Fibroblast of skin of scalp (primary cell): ENCODE measurements at places on chromosomes 1 and 21.

DNA sequence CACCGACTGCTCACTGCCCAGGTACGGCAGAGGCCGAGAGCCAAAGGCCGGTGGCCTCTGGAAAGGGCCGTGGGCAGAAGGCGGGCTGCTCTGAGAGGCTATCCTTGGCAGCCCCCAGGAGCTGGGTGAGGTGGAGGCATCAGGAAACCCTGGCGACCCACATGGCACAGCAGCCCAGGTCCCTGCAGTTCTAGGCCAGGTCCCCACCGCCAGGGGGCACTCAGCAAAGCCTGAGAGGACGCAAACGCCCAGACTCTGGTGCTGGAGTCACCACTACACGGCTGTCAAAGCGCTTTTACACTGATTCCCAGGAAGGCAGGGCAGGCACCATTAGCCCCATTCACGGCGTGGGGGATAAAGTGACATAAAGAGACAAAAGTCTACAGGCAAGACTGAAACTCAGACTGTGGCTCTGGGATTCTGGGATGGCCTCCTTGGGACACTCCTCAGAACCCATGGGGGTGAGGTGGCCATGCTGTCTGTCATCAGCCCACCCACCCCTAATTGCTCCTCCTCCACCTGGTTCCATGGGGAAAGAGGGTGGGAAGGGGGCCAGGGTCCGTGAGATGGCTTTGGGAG lies 4.9 kb downstream of the PLEKHG5 start:
- DNase-seq: peak; percentile 84

- DNase-seq: no peak
Measured at GRCh38 chr1:226722901-226723656, 16.0 kb downstream of the ITPKB start.

DNA sequence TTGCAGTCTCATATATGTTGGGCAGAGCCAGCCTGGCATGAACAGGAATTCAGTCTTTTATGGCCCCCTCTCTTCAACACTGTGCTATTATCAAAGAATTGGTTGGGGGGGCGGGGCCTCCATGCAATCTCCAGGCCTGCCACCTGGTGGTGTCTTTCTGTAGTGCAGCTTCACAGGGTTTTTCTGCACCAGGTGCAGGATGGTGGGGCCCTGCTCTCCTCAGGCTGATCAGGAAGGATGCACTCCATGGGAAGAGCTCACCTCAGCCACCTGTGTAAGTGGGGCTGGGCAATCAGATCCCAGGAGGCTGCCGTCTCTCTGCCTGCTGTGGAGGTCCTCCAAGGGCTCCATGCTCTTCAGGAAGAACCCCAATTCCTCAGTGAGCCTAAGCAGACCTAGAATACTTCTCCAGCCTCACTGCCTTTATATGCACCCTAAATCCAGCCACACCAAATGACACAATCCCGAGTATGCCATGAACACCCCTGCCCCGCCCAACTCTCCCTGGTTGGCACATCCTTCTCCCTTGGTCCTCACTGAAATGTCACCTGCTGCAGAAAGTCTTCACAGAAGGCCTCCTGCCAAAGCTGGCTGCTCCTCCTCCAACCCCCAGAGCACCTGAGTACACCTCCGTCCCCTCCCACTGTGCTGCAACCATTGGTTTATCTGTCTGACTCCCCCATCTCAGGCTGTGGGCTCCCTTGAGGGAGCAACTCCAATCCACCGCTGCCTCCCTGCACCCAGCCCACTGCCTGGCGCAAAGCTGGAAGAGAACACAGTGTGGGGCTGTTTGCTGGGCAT lies 16.5 kb downstream of the STK40 start:
- peak; percentile 70 for DNase-seq

DNA sequence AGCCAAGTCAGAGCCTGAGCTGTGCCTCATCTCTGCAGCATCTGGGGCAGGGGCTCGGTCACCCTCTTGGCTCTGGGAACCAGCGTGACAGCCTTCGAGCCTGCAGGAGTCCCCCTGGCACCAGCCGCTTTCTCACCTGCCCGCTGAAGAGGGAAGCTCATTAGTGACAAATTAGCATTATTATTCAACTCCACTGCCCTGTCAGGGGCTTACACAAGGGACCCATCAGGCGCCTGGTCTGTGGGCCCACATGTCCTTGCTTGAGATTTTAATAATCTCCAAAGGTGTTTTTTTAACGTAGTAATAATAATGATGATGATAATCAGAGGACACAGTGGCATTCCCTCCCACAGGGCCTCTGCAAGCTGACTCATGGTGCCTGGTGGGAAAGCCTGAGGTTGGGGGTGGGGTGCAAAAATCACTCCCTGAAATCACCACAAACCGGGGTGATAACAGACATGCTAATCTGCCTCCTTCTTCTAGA lies 98.1 kb upstream of the IGSF21 start:
- DNase-seq: peak; percentile 3

DNA sequence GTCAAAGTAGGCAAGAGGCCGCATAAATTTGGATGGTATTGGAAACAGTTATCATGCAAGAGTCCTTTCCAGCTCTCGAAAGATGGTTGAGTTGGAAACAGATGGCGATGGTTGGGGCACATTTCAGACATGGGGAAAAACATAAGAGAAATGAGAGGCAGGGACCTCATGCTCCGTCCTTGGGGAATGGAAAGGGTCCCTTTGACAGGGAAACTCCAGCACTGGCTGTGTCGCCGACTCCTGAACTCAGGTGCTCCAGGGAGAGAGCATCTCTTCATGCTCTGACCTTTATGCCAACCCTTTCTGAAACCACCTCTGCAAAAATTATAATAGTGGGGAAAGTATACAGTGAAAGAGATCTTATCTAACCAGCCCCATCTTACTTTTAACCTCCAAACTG lies 36.8 kb upstream of the COL6A2 start:
- no peak for DNase-seq

DNA sequence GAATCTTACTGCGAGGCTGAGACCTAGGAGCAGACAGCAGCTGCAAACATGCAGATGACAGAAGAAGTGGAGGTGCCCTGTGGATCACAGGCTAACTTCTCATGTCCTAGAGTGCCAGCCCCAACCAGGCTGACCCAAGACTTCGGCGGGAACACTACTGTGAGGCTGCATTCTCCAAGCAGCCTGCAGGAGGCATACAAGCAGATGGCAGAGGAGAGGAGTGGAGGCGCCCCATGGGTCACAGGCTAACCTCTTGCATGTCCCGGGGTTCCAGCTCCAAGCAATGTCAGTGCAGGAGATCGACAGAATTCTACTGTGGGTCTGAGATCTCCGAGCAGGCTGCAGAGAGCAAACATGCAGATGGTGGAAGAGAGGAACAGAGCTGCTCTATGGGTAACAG lies 98.1 kb upstream of the ZNF678 start:
- DNase-seq: no peak

DNA sequence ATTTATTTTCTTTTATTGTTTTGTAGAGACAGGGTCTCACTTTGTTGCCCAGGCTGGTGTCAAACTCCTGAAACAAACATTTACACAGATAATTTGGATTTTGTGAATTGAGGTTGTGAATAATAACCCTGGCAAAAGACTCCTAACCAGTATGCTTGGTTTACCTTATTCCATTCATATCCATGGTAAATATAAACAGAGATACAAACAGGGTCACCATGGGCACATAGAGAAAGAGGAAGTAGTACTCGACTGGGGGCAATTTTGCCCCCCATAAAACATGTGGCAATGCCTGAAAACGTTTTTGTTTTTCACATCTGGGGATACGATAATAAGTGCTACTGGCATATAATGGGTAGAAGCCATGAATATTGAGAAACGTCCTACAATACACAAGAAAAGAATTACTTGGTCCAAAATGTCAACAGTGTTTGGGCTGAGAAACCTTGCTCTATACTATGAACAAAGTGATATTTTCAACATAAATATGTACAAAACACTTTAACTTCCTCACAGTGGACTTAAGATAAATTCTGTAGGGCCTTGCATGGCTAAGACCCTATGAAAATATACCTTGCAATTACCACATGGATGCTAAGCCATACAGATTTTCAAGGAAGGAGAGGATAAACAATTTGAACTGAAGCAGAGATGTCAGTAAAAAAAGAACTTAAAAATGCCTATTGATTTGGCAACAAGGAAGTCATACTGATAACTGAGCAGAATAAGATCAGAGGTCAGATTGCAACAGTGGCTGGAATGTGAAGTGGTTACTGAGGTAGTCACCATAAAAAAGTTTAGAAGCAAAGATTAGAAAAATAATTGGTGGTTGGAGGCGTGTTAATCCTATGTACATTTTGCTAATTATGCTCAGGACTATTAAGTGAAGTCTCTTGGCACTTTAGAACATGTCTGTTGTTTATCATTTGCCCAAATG lies 27.4 kb upstream of the ASPM start:
- no peak for DNase-seq

DNA sequence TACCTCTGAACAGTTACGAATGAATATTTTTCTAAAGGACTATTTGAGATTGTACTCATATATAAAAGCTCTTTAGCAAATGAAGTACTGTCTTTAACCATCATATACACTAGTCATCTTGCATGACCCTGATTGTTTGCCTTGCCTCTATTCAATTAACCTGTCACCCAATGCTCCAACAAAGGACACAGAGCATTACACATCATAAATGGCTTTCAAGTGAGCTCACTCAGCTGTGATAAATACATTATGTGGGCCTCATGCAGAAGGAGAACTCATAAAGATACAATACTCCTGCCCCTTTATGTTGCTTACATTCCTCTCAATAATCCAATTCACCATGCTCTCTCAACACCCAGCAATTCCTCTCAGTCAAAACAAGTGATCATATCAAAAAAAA lies 993.0 kb upstream of the PRMT6 start:
- no peak for DNase-seq

- DNase-seq: no peak
Measured at GRCh38 chr21:15735409-15735808, 5.6 kb downstream of the USP25 start.

- DNase-seq: no peak
Measured at GRCh38 chr1:111843177-111843576, 87.5 kb downstream of the DDX20 start.

- peak; percentile 63 for DNase-seq
Measured at GRCh38 chr1:108107658-108108057, 92.5 kb downstream of the SLC25A24 start.

- no peak for DNase-seq
Measured at GRCh38 chr1:181119093-181119989, 30.8 kb downstream of the IER5 start.

- no peak for DNase-seq
Measured at GRCh38 chr1:69499203-69499803, 68.4 kb upstream of the LRRC7 start.

GRCh38 chr1:199931666-199932377 lies 95.7 kb upstream of the NR5A2 start:
- peak; percentile 11 for DNase-seq

DNA sequence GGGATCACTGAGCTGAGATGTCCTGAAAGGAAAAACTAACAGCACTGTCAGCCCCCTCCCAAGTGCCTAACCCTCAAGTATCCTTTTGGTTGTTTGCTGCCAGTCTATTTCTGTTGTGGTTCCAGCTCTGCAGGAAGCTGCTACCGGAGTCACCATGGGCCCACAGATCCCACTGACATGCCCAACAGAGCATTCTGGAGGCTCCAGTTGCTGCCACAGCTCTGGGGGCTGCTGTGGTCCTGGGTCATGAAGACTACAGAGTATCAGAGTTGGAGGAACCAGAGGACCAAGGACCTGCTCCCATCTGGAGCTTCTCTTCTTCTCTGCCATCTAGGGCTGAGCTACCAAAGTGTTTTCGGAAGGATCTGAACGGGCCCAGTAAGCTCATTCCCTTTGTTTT lies 910 bp downstream of the LCE3A start:
- no peak for DNase-seq

DNA sequence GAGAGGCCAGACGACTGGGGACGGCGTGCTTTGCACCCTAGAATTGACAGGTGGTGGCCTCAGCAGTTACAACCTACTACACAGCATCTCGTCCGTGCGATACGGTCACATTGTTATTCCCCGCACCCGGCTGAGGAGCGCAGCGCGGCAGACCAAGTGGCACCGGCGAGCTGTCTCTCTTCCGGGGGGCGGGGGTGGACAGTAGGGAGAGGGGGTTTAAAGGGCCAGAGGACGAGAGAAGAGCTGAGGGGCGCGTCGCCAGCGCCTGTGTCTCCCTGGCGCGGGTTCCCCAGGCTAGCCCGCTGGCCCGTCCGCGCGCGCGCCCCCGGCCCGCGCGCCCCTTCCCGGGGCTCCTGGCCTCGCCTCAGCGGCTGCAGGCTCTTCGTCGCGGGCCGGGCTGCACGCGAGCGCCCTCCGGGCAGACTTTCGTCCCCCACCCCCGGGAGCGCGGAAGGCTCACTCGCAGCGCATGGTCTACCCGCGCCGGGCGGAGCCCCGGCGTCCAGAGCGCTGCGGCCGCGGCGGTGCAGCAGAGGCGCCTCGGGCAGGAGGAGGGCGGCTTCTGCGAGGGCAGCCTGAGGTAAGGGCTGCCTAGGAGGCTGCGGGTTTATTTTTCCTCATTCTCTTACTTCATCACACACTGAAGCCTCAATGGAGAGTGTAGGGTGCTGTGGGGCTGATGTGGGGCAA lies at the start of gene PDE4B:
TSS of gene PDE4B (plus strand) at position 227 of the 690 bp plus-strand sequence.
- DNase-seq: peak; percentile 41

DNA sequence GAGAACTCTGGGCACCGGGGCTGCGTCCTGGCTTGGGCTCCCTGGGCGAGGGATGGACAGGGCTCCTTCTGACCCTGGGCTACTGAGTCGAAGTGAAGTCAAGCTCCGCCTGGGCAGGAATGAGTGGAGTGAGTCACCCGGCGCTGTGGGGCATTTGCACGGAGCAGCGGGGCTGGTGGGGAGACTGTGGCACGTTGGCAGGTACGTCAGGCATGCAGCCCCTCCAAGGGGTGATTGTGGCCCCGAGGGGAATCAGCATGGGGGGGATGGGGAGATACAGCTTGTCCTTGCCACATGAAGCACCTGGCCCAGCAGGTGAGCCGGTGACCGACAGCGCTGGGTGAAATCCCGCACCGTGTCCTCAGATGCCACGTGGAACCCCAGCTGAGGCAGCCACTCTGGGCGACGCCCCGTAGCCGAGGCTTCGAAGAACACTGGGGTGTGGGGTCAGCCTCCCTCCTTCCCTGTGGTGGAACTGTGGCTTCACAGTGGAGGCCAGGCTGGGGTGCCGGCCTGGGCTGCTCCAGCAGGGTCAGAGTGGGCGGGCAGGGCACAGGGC lies 62.3 kb downstream of the COL18A1 start:
- no peak for DNase-seq

DNA sequence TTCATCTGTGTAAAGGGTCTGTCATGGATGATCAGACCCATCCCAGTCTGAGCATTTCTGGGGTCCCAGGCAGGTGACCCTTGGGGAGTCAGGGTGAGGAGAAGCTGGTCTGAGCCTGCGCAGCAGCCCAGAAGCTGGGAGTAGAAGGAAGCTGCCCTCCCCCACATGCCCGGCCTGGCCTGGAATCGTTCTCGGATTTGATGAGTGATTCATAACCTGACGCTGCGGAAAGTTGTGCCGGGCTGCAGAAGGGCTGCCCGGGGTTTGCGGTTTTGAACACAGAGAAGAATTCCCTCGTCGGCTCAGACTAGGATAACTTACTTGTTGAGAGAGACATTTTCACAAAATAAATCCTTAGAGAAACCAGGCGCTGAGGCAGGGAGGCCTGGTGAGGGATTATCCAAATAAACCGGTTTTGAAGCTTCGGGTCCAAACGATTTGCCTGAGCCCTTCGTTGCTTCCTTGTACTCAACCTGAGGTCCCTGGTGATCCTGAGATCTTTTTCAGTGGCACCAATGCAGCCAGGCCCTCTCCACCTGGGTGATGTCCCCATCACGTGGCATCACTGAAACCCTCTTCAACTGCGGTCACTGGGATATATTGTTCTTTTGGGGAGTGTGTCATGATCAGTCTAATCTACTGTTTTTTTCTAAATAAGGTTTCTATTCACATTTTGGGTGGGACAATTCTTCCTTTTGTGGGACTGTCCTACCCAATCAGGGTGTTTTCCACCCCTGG lies 29.2 kb downstream of the EPHB2 start:
- DNase-seq: peak; percentile 93
